ENCODE measurements at places on chromosomes 2 and 18.

DNA sequence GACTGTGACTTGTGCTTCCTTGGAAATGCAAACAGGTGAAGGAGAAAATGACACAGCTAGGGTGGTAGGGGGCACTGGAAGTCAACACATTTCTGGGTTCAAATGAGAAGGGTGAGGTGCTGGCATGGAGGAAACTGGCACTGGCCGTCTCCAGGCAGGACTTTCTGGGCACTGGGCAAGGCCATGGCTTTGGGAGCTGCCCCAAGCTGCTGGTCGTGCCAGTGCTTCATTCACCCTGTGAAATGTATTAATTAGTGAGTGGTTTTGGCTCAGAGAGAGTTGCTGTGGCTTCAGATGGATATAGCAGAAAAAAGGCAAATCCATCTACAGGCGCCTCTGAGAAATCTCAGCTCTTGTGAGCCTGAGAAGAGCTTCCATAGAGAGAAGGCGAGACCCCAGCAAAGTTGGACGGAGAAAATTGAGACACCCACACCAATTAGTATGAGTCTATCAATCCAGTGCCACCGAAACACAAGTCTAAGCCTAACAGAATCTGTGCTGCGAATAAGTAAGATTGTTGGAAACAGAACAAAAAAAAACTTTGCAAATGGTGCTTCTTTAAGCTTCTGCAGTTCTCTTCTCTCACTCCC is 202.1 kb upstream of the TNP1 start:
- DNase-seq: no peak

DNA sequence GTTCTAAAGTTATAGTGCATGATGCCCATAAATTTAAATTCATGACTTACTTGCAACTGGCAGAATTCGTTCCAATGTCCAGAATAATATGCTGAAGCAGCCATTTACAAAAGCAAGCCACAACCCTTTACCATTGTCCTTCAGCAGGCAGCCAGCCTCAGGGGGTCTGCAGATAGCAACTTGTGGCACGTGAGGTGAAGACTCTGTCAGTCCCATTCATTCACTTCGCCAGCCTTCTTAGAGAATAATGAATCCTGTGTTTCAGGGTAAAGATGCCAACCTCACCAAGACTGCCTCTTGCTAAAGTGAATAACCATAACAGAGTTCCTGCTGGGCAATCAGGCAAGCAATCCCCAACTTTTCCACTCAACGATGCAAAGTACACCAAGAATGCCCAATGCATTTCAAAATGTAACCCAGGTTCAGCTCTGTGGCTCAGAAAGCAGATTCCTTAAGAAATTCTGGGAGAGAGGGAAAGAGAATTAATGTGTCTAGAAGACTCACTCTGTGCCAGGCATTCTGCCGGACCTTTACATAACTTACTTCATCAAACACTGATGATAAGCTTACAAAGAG is 315.4 kb downstream of the NCKAP5 start:
- DNase-seq: no peak

DNA sequence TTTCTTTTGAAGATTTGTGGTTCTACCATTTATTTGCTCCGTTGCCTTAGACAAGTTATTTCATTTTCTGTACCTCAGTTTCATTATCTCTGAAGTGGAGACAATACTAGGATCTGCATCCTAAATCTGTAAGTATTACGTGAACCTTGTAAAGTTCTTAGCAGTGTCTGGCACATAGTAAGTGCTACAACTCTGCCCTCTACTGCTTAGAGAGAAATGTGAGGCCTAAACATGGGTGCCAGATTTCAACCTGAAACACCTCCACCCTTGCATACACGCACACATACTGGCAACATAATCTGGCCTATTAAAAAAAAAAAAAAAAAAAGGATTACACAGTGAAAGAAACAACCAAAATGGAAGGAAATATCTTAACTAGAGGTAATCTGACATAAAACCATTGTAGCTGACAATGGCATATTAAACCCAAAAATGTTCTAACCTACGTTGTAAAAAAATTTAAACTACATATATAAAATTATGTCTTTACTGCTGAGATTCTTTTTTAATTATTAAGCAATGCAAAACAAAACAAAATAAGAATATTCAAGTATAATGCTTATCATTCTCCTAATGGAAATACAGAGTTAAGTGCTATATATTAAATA is 132.6 kb downstream of the MAP2 start:
- peak; percentile 47 for DNase-seq

DNA sequence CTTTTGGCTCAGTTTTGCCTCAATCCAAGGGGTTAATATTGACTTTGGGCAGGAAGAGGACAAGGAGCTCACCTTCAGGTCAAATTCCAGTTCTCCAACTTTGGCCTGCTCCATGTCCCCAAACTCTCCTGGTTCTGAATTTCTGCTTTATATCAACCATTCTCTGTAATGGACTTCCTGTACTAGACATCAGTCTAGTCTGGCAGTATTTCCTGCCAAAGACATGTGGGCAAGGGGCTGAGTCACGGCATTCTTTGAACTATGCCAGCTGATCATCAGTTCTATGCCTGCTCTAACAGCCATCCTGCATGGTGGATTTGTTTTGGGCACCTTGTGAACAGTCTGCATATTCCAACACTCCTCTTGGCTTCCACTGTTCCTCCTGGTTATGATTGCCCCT is 199.4 kb downstream of the ZEB2 start:
- DNase-seq: peak; percentile 38
